Stimulated activated CD4-positive, alpha-beta T cell treated with anti-CD3 and anti-CD28 coated beads, TNF-alpha, amount 100 ng/mL, for 4 hours (primary cell): ENCODE measurements at places on chromosomes 5 and 9.

GRCh38 chr5:81852291-81853029 lies 101.6 kb upstream of the SSBP2 start:
- no peak for DNase-seq

GRCh38 chr5:37889612-37890317 lies 49.9 kb upstream of the GDNF start:
- no peak for DNase-seq

DNA sequence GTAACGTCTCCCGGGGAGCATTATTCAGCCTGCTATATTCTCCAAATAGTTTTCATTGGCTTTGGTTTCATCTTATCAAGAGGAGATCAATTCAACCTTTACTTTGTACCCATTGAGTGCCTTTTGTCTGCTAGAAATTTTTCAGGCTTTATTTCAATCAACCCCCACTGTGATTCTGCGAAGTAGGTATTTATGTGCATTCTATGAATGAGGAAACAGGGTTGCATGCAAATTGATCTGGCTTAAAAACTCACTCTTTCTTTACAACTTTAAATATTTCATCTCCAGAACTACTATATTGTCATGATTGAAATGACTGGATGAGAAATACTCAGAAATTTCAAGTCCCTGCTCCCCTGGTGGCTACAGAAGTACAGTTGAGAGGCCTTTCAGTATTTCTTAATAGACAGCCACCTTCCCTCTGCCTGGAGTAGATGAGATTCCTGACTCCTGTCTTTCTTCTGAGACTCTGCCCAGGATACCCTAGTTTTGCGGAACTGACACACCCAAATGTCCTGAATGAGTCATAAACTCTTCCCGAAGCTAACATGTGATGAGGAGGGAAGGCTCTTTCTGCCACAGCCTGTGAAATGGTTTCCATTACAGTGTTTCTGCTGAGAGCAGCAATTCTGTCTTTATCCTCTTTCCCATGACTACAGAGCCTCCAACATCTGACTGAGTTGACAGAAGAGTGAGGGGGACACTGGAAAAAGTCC lies 52.6 kb upstream of the TNC start:
- no peak for DNase-seq

- DNase-seq, result no peak
These were observed 417.4 kb upstream of the RIOK2 start for GRCh38 chr5:97600486-97600885.

- no peak for DNase-seq
These were observed 137.6 kb upstream of the WWC1 start for GRCh38 chr5:168153876-168154270.
